ENCODE measurements at places on chromosomes 6 and 20.

DNA sequence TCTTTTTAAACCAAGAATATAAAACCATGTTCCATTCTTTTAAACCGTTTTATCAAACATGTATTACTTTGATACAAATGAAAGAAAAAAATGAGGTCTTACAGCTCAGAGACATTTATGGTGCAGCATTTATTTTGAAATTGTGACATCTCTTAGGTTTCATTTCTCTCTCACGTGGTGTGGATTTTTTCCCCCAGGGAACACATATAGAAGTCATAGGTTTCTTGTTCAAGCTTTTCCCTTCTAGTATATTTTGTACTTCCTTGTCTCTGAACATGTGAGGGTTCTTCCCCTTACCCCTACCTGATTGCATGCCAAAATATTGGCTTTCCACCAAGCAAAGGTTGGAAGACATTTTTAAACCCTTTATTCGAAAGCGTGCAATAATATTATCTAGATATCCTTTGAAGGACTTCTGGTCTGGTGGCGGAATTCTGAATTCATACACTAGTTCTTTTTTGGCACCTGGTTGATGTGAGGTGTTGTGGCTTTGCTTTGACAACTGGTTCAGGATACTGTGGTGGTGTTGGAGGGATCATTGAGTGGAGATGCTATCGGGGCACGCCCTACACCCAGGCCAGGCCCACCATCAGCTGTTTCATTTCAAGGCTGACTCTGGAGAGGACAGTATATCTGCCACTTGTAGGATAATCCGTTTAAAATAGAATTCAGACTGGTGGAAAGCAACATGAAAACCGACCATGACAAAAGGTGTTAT is 5.6 kb upstream of the FAM50B start:
- DNase-seq, result no peak

GRCh38 chr6:69719602-69720193 is 77.1 kb downstream of the LMBRD1 start:
- DNase-seq, result no peak

- no peak for DNase-seq
These were observed 8.9 kb upstream of the TAAR5 start for GRCh38 chr6:132598473-132598872.

DNA sequence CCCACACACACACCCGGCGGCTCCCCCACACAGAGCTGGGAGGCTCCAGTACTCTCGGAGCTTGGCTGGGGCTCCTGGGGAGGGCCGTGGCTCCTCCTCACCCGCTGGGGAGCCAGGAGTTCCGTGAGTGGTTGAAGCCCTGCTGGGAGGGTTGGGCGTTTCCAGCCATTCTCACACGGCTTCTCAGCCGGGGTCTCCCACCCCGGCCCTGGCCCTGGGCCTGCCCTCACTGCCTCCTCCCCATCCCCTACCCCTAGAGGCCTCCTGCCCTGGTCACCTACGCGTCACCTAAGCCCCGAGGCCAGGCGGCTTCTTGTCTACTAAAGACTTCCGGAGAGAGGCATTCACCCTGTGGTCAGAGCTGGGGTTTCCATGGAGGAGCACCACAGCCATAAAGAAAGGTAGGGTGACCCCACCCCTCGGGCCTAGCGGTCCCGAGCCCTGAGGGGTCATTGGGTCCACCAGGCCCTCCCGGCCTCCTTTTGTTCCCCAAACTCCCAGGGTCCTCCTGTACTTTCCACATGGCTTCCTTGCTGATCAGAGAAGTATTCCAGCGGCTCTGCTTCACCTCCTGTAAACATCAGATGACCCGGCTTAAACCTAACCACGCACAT is 99.3 kb downstream of the TTLL2 start:
- DNase-seq, result no peak

GRCh38 chr20:46253391-46253790 is 54.9 kb downstream of the CDH22 start:
- DNase-seq, result no peak

DNA sequence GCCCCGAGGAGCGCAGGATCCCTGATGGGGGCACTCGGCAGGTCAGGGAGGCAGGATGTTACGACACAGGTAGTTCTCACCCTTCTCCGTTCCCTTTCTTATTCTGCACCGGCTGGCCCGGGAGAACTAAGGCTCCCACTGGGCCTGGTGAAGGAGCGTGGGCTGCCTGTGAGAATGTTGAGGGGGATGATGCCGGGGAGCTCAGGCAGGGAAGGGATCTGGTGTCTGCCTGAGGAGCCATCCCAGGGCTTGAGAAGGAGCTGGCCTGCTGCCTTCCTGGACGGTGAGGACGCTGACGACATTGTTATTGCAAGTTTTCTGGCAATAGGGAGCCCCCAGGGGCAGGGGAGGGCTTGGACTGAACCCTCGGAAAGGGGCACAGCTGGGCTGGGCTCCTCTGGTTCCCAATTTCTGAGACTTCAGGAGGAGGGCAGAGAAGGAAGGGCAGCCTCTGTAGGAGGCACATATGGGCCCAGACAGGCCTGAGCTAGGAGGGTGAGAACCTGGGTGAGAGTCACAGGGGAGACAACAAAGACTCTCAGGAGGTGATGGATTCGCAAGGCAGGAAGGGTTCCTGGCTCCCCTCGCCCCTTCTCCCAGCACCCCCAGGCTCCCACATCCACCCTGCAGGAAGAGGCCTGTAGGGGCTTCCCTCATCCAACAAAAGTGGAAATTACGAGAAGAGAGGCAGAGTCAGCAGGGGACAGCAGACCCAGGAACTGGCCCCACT is 32.8 kb downstream of the CYP21A2 start:
- DNase-seq, result peak; percentile 78

DNA sequence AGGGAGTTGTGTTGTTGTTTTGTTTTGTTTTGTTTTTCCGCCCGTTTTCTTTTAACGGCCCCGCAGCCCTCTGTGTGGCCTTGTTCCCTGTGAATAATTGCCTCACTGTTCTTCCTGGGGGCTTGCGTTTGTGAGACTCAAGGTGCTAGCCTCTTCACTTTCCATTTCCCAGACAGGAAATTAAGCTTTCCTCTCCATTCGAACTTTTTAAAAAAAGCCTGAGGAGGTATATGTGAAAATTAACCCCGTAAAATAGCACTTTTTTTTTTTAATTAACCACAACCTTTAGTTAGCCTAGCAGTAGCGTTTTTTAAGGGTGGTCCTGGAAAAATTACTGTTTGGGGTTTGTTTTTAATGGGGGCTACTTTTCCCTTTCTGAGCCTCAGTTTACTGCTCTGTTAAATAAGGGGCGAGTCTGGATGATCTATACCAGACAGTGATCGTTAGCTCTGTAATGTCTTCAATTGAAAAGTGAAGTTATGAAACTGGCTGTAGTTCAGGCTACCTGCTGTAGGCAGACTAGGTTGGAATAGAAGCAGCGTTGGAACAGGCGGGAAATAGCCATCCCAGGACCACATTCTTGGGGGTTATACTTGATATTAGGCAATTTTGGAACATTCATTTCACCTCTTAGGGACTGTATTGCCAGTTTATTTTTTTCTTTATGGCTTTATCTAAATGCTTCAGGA is 1.7 kb downstream of the STX16 start:
- DNase-seq, result no peak
